ENCODE measurements at places on chromosomes 13 and 19.
A peak's percentile ranks its signal among the peaks of the same experiment; 100 is the strongest.

GRCh38 chr19:38263689-38264485, 486 bp upstream of the SPINT2 start:
- peak; percentile 81 for DNase-seq

DNA sequence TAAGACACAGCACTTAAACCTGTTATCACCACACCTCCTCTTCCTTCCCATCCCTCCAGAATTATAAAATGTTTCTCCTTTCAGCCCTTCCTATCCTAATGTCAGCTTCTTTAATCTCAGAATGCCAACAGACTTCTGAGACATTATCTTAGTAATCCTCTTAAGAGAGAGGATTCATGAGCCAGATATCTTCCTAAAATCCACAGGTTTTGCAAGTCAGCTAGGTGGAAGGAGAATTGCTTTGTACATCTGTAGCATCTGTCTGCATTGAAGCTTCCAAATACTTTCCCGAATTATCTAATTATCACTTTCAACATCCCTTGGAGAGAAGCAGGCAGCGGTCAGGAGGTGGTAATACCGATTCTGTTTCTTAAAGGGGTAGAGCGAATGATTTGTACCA, 179.1 kb downstream of the DCT start:
- no peak for DNase-seq

GRCh38 chr13:75400775-75401174, 81.2 kb downstream of the TBC1D4 start:
- DNase-seq = no peak

DNA sequence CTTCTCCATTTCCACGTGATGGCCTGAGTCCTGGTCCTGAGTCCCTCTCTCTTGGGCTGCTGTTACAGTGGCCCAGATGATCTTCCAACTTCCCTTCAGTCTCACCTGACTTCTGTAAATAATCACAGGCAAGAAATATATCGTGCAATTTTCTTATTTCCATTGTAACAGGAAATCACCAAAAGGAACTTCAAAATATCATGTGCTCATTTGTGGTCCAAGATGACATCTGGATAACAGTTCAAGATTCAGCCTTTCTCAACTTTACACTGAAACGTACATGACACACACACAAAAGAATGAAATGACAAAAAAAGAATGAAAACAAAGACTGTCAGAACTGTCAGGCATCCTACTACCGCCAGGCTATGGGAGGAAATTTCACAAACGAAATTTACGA, 22.0 kb upstream of the RAP2A start:
- no peak for DNase-seq

- no peak for DNase-seq
These were observed 159.9 kb downstream of the MZT1 start for GRCh38 chr13:72567566-72567965.

- DNase-seq = no peak
These were observed 9.3 kb downstream of the ZIC5 start for GRCh38 chr13:99962242-99962641.

DNA sequence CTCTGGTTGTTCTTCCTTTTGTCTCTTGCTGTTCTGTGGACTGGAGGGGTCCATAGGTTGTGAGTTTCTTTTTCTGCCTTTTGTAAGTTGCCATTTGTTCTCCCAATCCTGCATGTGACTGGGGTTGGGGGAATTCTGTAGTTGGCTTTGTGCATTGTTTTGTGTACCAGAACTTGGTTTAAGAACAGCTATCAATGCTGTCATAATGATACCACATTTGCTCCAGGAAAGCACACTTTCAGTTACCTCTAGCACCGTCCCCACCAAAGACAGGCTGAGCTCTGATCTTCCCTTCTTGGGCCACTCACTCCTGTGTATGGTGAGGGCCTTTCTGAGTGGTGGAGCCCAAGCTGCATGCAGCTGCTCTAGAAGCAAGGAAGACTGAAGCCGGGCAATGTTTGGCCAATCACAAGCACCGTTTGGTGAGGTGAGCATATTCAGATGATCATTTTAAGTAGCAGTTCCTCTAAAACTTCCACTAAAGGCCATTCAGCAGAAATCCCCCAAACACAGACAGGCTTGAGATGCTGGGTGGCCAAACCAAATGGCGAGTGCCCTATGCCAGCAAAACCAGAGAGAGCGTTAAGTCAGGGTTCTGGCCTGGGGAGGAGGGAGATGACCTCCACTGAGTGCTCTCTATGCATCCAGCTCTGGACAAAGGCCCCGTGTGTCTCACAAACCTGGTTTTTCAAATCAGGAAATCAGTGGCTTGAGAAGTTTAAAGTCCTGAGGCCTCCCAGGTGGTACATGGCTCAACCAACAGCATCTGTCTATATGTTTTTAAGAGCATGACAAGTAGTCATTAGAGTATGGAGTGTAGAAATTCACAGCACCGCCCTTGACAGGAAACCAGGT, 120.7 kb upstream of the SPATA13 start:
- no peak for DNase-seq

DNA sequence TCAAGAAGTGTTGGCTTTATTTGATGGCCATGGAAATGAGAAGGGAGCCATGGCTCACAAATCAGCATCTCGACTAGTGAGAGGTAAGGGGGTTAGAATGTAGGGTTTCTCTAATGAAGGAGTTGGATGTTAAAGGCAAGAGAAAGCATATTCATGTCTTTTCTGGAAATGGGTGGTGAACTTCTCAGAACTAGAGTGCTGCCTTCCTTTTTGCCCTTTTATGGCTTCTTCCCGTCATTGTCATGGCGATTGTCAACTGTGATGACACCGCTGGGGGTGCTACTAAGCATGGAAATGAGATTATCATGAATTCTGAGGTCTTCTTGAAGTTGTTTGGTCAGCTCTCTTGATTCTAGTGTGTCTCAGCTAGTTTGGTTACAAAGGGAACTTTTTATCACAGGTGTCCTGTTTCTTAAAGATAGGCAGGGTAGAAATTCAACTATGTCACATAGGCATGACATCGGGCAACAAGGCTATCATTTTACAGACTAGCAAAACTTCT, 180.4 kb downstream of the LIG4 start:
- DNase-seq = no peak

DNA sequence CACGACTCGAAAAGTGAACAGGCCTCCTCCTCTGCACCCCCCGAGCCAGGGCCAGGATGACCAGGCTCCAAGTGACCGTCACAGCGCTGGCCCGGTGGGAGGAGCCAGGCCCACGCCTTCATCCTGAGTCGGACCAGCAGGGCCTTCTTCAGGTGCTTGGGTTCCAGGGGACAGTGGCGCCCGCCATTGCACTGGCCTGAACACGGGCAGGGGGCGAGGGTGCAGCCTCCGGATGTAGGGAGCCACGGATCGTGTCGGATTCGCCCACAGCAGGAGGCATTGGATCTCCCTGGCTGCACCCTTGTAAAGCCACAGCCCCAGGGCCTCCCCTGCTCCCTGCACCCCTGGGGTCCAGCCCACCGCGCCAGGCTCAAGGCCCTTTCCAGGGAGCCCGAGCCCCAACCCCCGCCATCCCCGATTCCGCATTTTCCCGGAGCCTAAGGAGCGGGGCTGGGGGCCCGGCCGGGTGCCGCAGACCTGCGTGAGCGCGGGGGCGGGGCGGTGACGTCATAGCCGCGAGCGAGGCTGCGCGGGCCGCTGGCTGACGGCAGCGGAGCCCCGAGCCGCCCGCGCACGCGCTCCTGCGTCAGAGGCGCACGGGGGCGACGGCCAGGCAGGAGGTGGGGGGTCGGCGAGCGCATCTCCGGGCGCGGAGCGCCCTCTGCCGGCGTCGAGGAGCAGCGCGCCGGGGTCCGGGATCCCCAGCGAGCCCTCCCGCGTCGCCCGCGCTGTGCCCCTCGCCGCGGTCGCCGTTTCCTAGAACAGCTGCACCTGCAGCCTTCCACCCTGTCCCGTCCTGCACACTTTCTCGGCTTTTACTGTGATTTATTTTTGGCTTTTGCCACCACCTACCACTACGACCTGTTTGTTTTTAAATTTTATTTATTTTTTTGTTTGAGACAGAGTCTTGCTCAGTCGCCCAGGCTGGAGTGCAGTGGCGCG, 1.5 kb upstream of the ATP5F1D start:
- DNase-seq = peak; percentile 95

- DNase-seq = peak; percentile 57
These were observed 68.7 kb downstream of the RASL11A start for GRCh38 chr13:27339299-27339698.

DNA sequence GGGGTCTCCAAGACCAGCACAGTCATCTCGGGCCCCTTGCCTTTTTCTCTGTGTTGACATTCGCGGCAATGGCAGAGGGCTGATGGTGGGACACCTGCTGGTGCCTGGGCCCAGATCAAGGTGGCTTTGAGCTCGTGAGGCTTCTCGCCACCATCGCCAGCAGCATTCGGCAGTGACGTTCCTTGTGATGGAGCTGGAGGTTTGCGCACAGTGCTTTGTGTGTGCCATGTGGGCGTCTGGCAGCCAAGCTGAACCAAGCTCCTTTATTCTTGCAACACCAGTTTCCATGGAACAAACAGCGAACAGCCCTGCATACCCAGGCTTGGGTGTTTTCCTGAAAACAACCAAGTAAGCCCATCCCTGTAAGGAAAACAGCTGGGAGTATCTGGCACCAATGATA, 9.1 kb upstream of the TMEM255B start:
- DNase-seq = no peak

- DNase-seq = no peak
These were observed 30.6 kb downstream of the SERPINE3 start for GRCh38 chr13:51370116-51370515.

GRCh38 chr13:23824371-23824770, 64.8 kb downstream of the MIPEP start:
- DNase-seq = no peak

- DNase-seq = no peak
These were observed 1.2 kb upstream of the NKPD1 start for GRCh38 chr19:45161738-45162607.

DNA sequence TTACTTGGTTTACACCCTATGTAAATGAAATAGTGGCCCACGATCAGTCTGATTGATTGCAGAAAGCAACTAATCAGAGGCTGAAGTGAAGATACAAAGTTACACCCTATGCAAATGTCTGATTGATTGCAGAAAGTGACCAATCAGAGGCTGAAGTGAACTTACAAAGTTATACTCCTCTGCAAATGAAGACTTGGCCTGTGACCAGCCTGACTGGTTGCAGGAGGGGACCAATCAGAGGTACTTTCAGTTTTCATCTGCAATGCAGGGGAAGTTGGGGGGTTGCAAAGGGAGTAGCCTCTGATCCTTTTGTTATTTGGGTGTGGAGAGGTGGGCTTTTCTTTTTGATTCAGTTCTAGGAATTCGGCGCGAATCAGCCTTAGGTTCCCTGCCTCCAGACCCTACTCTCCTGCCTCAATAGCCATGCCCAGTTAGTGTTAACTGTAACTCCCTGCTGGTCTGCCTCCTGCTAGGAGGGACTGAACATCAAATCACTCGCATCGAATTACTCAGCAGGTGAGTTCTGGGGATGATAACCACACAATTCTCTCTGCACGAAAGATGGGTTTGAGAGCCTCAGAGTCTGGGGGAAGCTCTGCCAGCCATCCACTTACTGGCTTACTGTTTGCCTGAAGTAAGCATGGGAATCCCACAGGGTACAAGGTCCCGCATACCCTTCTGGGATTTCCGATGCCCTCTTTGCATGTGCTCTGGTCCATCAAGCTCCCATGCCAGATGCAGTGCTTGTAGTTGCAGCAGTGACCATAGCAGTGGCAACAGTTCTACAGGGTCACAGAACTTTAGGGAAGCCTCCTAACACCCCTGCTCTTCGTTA, 7.5 kb downstream of the ARL11 start:
- no peak for DNase-seq

GRCh38 chr13:105196052-105196451, 1339.4 kb downstream of the EFNB2 start:
- no peak for DNase-seq

- no peak for DNase-seq
These were observed 186.2 kb upstream of the GPR12 start for GRCh38 chr13:26946684-26947343.

GRCh38 chr13:94233837-94234236, 245.6 kb downstream of the DCT start:
- DNase-seq = no peak

DNA sequence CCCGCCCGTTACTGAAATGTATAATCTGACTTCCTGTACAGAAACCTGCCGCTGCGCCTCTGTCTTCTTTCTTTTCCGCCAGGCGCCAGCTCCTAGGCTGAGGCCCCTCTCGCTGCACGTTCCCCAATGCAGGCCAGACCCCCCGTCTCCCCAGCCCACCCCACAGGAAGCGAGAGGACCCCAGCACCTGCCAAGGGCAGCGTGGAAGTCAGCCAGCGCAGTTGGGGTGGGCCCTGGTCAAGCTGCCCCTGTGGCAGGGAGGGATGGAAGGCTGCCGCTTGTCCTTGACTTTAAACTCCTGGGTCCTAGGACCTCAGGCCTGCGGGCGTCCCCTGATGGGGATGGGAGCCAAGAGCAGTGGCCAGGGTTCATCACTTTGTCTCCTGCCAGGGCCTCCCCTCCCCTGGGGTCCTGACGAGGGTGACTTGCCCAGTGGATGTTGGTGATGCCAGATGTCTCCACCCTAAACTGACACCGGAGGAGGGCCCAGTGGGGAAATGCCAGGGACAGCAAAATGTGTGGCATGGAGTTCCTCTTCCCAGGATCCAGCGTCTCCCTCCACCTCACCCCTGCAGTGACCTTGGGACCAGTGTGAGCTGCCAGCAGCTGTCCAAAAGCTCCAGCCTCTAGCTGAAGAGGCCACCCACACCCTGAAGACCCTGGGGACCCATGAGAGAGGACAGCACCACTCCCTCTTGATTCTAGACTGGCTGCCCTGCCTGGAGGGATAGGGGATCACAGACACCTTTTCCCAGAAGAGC, 8.5 kb upstream of the MARCHF2 start:
- DNase-seq = no peak

- DNase-seq = peak; percentile 35
These were observed 1.1 kb downstream of the PIP5K1C start for GRCh38 chr19:3698974-3699740.

DNA sequence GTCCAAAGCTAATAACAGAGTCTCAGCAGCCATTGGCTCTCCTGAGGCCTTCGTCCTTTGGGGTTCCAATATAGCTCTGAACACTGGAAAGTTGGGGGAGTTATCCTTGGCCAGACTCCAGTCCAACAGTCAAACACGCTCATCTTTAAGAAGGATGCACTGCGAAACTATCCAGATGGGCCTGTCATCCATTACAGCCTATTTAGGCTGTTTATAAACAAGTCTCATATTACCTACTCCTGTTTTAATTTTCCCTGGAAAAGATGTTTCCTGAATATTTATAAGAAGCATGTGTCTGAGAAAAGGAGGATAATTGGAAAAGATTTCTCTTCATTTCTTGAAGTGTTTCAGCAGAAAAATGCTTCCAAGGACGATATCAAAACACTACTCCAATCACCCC, 170.7 kb downstream of the DCT start:
- no peak for DNase-seq

- peak; percentile 51 for DNase-seq
These were observed 2.2 kb downstream of the FCER2 start for GRCh38 chr19:7699417-7700401.

GRCh38 chr13:113616991-113617749, 32.6 kb downstream of the TFDP1 start:
- no peak for DNase-seq

- no peak for DNase-seq
These were observed 27.0 kb downstream of the SLC10A2 start for GRCh38 chr13:103039183-103039582.

- DNase-seq = no peak
These were observed 255.0 kb upstream of the MAB21L1 start for GRCh38 chr13:35731471-35731870.
